Ovary (tissue), 10 donors: ENCODE measurements at places on chromosomes 12 and 14. TPM values are rescaled to one million over a fixed set of nuclear protein-coding genes. Genes with fewer than 3 reads are reported as not detected.

DNA sequence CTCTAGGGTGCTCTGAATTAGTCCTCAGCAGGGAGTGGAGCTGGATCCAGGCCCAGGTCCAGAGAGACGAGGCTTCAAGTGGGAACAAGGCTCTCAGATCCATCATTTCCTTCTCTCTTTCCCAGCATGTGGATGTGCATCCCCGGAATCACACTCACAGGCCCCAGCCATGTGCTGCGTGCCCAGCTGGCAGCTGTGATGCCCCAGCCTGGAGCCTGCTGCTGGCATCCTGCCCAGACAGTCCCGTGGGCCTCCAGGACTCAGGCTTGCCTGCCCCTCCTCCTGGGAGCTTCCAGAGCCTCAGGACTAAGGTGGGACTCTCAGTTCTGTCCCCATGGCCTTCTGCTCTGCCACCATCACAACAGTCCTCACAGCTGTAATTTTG, 6.2 kb upstream of the KRT84 start:
- no peak overlapping the region for H3K4me3 ChIP-seq
- DNase-seq = no peak
- H3K27ac ChIP-seq = no peak overlapping the region
- H3K27me3 ChIP-seq = no peaks in the 10 kb centered on the region

DNA sequence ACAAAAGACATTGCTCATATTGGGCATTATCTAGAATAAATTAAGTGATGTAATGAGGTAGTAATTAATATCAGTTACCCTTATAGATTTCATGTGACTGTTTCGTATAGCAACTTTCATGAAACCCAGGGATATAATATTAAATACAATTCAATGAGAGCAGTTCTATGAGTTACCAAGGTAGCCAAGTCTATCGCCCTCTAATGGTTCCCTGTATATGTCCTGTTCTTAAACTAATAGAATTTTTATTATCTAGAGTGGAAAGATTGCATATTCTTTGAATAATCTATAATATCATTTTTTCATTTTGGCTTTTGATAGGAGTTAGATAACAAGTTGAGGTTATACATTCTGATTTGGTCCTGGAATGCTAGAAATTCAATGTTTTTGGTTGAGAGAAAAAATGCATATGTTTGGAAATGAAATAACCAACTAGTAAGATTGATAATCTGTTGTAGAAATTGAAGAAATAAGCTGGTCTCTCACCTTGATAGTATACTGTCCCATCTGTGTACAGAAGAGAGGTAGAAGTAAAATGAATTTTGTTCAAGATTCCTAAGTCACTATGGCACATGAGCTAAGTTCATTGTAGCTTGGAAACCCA, 59.7 kb downstream of the SCFD1 start:
- H3K4me1 ChIP-seq = no peaks in the 10 kb centered on the region
- no peaks in the 10 kb centered on the region for H3K36me3 ChIP-seq
- H3K27me3 ChIP-seq = no peaks in the 10 kb centered on the region
- H3K4me3 ChIP-seq = no peak overlapping the region

DNA sequence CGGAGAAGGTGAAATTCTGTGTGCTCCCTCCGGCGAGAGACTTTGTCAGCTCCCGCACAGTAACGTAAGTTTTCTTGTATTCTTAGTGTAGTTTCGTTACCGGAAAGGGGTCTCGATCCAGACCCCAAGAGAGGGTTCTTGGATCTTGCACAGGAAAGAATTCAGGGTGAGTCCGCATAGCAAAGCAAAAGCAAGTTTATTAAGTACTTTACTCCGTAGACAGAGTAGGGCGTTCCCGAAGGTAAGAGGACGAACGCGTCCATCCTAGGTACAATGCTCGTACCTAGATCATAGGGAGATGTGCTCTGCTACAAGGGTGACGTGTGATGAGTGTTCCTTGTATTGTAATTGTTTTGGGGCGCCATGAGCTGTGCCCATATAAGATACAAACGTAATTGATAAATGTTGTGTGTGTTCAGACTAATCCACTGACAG, 293 bp downstream of the IFI27L1 start:
- H3K27ac ChIP-seq = peak overlapping the region; percentile 79
- peak overlapping the region; percentile 99 for H3K4me3 ChIP-seq
- H3K36me3 ChIP-seq = no peaks in the 10 kb centered on the region
- peaks cover 22% of the 10 kb centered on the region for H3K4me1 ChIP-seq

Gene STAB2
- total RNA-seq = 9.3 TPM

Gene C12orf75
- total RNA-seq = 3.3 TPM

Gene EIF2B1
- 39.4 TPM for total RNA-seq

DNA sequence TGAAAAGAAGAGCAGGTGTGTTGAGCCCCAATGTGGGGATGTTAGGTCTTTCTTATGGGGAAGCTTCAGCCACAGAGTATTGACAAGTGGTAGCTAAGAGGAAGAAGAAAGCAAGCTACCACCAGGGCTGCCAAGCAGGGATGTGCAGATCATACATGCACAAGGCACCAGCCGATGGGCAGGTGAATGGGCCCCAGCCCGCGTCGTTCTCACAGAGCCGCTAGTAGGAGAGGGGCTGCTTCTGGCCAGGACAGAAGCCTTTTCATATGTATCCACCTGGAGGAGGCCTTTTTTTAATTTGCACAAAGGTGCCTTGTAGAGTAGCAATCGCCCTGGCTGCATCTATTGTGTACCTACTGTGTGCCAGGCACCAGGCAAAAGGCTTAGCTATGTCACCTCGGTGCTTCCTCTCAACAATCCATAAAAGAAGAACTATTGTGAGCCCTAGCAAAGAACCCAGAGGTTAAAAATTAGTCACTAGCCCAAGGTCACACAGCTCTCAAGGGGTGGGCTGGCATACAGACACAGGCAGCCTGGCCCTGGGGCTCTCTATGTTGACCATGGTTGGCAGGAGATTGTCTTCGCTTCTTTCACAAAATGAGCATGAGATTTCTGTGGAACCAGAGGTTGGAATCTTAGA, 8.2 kb downstream of the NUAK1 start:
- H3K4me1 ChIP-seq = peaks cover 25% of the 10 kb centered on the region
- H3K4me3 ChIP-seq = no peak overlapping the region
- H3K27me3 ChIP-seq = no peaks in the 10 kb centered on the region
- H3K36me3 ChIP-seq = no peaks in the 10 kb centered on the region
- H3K27ac ChIP-seq = no peak overlapping the region

Gene SLC25A47
- not detected for total RNA-seq

DNA sequence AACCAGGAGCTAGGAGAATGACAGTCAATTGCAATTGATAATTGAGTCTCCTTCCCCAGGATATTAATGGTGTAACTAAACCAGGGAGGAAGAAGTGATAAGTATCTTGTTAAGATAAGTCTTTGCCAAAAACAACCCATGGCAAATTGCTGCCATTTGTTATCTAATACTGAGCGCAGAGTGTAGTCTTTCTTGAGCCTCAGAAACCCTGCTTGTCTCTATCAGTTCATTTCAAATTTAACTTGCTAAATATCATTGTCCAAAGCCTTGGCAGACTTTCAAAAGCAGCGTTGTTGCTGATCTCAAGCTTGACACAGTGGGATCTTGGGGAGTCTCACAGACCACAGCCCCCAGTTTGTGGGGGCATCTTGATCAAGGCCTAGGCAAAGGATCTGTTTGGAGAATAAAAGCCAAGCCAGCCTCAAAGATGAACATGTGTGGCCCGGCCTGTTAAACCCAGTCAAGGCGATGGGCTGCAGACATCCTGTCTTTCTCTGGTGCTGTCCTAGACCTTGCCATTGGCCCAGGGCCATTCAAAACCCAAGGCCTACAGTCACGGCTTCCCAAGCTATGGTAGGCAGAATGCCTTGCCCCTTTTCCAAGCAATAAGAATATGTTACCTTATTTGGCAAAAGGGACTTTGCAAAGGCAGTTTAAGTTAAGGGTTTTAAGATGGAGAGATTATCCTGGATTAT, 164.2 kb downstream of the CHST11 start:
- no peak overlapping the region for H3K27ac ChIP-seq
- no peak overlapping the region for H3K4me3 ChIP-seq
- no peak for DNase-seq

Gene ARHGEF40
- 66.1 TPM for total RNA-seq

DNA sequence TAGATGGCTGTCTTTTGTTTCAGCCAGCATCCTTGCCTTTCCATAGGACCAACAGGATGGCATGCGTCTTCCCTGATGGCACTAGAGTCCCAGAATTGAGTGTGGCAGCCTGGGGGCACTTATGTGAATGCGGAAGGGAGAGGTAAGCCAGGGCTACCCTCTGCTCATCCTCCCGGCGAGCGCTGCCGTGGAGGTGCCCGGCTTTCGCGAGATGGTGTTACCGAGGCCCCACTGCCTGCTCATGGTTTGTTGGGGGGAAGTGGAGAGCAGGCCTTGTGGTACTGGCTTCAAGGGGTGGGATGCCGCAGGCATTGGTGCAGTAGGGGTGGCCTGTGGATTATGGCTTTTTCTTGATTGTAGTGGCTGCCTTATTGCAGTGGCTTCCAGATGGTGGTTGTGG, 174.3 kb downstream of the AACS start:
- no peak overlapping the region for H3K4me3 ChIP-seq
- H3K27ac ChIP-seq = no peak overlapping the region
- H3K27me3 ChIP-seq = no peaks in the 10 kb centered on the region
- H3K4me1 ChIP-seq = no peaks in the 10 kb centered on the region

- no peak overlapping the region for H3K27ac ChIP-seq
- H3K4me1 ChIP-seq = peaks cover 10% of the 10 kb centered on the region
- no peaks in the 10 kb centered on the region for H3K27me3 ChIP-seq
- no peak overlapping the region for H3K4me3 ChIP-seq
- DNase-seq = no peak
Observed at GRCh38 chr14:58864751-58865513, 227.2 kb downstream of the DACT1 start.

Gene MYH6
- total RNA-seq = not detected

Gene RNF212B
- not detected for total RNA-seq

Gene EPYC
- total RNA-seq = not detected

DNA sequence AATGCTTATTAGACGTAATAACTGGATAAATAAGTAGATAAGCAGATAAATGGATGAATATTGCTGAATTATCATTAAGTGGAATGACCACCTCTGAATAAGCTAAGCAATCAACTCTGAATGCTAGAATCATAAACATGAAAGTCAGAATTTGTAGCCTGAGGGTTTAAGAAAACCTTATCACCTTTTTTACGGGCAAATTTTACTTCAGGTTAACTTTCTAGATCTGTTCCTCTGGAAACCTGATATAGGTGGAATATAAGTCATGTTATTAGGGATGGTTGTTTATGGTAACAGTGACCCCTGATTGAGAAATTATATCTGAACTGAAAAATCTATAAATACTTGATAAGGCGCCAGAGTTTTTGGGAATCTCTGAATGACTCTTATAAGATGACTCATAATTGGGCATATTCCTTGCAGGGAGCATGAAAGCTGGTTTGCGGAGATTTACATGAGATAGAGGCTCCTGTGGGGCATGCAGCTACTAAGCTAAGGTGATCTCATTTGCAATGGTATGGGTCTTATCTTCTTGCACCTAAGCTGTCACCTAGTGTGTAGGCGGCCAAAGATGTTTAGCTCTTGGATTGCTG, 12.1 kb downstream of the SPX start:
- no peak overlapping the region for H3K27ac ChIP-seq
- H3K4me3 ChIP-seq = no peak overlapping the region
- DNase-seq = no peak
- H3K36me3 ChIP-seq = no peaks in the 10 kb centered on the region
- H3K27me3 ChIP-seq = no peaks in the 10 kb centered on the region

Gene HOXC6
- 44.7 TPM for total RNA-seq

- H3K27ac ChIP-seq = no peak overlapping the region
- no peak overlapping the region for H3K4me3 ChIP-seq
Observed at GRCh38 chr12:124034297-124034696, 61.3 kb downstream of the ZNF664 start.

Gene PTGES3
- 207 TPM for total RNA-seq

DNA sequence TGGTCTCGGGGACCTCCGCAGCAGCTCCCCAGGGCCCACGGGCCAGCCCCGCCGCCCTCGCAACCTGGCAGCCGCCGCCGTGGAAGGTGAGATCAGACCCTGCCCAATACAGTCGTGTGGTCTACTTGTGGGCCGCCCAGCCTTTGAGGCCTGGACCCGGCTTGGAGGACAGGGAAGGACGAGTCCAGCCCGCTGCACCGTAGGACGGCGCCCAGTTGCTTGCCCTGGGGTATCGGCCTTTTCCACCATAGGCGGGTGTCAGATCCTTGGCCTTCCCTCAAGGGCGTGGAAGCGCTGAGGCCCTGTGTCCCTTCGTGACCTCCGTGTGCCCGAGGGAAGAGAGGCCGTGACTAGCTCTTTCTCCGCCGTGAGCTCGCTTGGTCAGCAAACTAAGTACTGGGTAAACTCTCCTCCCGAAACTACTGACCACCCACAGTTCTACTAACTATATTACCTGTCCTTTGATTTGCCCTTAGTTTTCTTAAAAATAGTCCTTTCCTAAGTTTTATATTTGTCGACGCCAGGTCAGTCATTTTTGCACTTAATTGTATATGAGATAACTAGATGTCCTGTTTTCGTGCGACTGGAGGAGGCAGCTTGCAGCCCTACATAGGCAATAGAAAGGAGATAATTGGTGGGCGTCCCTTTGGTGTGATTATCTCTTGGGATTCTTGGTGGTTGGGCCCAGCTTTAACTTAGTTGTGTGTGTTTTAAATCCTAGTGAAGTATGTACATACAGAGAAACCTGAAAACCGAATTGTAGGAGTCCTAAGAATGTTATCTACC, 757 bp downstream of the SLC25A3 start:
- H3K27ac ChIP-seq = peak overlapping the region; percentile 92
- peak overlapping the region; percentile 91 for H3K4me3 ChIP-seq
- no peaks in the 10 kb centered on the region for H3K36me3 ChIP-seq
- H3K4me1 ChIP-seq = peaks cover 7% of the 10 kb centered on the region

GRCh38 chr14:44657696-44658388, 150.8 kb upstream of the FSCB start:
- no peaks in the 10 kb centered on the region for H3K27me3 ChIP-seq
- no peak overlapping the region for H3K27ac ChIP-seq
- no peak overlapping the region for H3K4me3 ChIP-seq
- no peak for DNase-seq
- no peaks in the 10 kb centered on the region for H3K36me3 ChIP-seq

Gene OLR1
- 1.1 TPM for total RNA-seq

DNA sequence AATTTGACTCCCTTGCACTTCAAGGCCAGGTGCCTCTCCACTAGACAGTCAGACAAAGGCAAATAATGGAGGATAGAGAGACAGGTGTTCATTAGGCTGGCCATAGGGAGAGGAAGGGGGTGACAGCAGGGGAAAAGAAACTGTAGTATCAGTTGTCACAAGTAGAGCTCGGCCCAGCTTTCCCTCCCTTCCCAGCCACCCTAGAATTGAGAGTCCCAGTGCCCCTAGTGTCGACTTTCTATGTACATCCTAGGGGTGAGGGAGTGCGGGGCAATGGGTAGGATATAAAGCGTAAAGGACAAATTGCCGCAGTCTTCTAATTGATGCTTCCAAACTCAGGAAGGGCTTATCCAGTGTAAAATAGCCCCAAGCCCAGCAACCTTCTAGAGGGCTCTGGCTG, 39.0 kb downstream of the BAZ2A start:
- DNase-seq = no peak
- H3K4me1 ChIP-seq = no peaks in the 10 kb centered on the region
- no peak overlapping the region for H3K27ac ChIP-seq
- no peaks in the 10 kb centered on the region for H3K27me3 ChIP-seq
- no peaks in the 10 kb centered on the region for H3K36me3 ChIP-seq
- H3K4me3 ChIP-seq = no peak overlapping the region

GRCh38 chr12:88206601-88207000, 64.5 kb downstream of the TMTC3 start:
- H3K4me1 ChIP-seq = no peaks in the 10 kb centered on the region
- no peaks in the 10 kb centered on the region for H3K36me3 ChIP-seq
- DNase-seq = no peak
- H3K27ac ChIP-seq = no peak overlapping the region
- no peaks in the 10 kb centered on the region for H3K27me3 ChIP-seq
- H3K4me3 ChIP-seq = no peak overlapping the region

GRCh38 chr14:24273422-24273998, 2.1 kb upstream of the RABGGTA start:
- DNase-seq = no peak
- no peak overlapping the region for H3K4me3 ChIP-seq
- H3K27ac ChIP-seq = no peak overlapping the region

Gene KRT7
- 21.5 TPM for total RNA-seq
